CD14-positive monocyte (primary cell): ENCODE measurements at places on chromosomes 2 and 18.

DNA sequence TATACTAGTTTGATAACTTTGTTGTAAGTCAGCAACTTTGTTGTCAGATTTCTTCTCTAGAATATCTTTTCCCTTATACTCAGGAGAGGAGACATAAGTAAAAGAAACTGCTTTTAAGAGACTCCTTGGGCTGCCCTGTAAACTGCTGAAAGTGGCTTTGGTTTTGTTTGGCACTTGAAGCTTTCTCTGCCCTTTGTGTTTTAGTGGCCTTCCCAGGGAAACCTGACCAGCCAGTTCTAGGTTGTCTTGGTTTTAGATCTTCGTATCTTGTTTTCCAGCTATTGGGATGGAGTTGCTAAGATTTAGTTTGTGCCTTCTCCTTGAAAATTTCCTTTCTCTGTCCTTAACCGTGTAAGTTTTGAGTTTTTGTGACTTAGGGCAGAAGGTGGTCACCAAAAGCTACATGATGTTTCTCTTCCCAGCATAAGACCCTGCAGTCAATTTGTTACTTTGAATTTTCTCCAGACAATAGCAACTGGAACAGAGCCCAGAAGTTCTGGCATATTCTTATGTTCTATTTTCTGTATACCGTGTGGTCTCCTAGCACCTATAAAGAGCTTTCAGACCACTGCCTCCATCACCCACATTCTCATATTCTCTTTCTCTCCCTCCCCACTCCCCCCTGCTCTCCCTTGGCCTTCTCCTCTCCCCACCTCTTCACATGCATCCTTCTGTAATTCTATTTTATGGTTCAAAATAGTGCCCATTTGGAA lies 81.1 kb downstream of the BOLA3 start:
- no peak for DNase-seq

GRCh38 chr2:45836740-45837139 lies 185.3 kb downstream of the PRKCE start:
- DNase-seq, result peak; percentile 60

DNA sequence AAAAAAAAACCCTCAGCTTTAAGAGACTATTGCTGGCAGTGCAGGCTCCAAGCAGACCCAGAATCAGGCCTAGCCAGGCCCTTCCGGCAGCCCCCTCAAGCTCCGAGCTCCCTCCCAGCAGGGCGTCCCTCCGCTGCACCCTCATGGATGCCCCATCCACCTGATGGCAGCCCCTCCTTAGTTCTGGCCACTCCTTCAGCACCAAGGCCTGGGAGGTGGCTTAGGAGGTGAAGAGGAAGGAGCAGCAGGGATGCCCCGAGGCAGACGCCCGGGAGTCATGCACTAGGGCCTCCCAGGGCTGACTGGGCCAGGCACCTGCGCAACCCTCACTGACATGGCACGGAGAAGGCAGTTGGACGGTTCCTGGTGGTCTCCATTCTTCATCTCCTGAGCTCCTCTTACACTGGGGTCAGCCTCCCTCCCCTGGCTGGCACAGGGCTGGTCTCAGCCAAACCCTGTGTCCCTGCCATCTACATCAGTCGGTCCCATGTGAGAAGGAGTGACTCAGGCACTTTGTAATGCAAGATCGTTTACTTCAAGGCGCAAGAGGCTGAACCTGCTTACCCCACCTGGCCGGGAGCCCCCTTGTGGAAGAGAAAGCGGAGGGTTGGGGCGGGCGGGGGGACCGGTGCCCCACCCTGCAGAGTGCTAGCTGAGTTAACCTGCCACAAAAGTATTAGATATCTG lies 53.5 kb upstream of the ID2 start:
- DNase-seq, result no peak

DNA sequence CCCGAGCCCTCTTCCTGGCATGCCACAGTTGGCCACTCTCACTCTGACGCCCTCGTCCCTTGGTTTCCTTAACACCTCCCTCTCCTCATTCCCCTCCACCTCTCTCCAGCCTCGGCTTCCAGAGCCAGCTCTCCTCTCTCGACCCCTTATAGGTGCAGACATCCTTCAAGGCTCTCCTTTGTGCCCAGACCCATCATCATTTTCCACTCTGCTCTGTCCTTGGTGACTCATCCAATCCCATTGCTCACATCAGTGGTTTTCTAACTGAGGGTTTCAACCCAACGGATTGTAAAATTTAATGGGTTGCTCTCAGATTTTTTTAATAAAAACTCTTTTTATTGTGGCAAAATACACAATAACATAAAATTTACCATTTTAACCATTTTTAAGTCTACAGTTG lies 6.2 kb downstream of the ST8SIA5 start:
- no peak for DNase-seq

- no peak for DNase-seq
Observed at GRCh38 chr2:44005846-44006245, 10.1 kb upstream of the LRPPRC start.

DNA sequence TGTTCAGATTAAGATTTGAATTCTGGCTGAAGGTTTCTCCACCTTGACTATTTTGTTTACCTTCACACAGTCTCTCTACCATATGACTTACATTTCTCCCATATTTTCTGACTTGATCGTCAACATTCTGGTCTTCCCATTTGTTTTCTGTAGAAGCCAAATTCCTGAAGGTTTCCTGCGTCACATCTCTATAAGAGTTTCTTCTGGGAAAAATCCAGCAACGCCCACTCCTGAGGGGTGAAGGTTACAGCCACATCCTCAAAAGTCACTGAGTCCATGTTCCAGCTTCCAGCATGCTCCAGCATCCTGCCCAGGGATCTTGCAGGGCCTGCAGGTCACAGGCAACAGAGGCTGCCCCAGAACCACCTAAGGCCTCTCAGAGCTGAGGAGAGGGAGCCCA lies 47.5 kb downstream of the NBEAL1 start:
- no peak for DNase-seq

GRCh38 chr2:19208479-19209199 lies 149.8 kb downstream of the OSR1 start:
- no peak for DNase-seq

GRCh38 chr18:37873416-37873815 lies 307.8 kb upstream of the CELF4 start:
- no peak for DNase-seq

DNA sequence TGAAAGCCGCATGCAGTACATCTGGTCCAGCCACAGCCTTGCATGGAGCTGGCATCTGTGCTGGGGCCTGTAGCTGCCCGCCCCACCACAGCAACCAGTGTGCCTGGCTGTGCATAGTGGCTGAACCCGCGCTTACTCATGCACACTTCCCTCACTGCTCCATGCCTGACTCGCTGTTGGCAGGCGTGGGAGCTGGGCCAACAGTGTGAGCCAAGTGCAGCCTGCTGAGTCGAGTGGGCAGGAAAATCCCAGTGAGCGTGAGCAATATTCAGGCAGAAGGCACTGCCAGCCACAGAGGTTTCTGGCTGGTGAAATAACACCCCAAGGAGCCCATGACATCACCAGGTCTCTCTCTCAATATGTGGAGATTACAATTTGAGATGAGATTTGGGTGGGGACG lies 1674.1 kb upstream of the TMEFF2 start:
- DNase-seq, result no peak

GRCh38 chr2:174450021-174450816 lies 36.6 kb downstream of the GPR155 start:
- no peak for DNase-seq

- no peak for DNase-seq
Observed at GRCh38 chr2:224086226-224086914, 47.3 kb upstream of the SERPINE2 start.

GRCh38 chr2:220847006-220847405 lies 725.1 kb downstream of the EPHA4 start:
- DNase-seq, result no peak

GRCh38 chr2:71102981-71103681 lies 26.9 kb downstream of the MCEE start:
- no peak for DNase-seq

GRCh38 chr2:98037206-98037605 lies 41.5 kb upstream of the TMEM131 start:
- no peak for DNase-seq

GRCh38 chr2:241505781-241506201 lies 2.6 kb downstream of the STK25 start:
- DNase-seq, result no peak

- no peak for DNase-seq
Observed at GRCh38 chr2:19577723-19578122, 219.3 kb upstream of the OSR1 start.

DNA sequence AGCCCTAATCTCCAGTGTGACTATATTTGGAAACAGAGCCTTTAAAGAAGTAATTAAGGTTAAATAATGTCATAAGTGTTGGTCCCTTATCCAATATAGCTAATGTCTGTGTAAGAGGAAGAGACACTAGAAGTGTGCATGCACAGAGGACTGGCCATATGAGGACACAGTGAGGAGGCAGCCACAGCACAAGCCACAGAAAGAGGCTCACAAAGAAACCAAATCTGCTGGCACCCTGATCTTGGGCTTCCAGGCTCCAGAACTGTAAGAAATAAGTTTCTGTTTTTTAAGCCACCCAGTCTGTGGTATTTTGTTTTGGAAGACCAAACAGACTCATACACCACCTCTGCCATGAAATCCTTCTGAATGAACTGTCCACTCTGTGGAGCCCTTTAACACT lies 186.4 kb upstream of the SLC39A10 start:
- no peak for DNase-seq

DNA sequence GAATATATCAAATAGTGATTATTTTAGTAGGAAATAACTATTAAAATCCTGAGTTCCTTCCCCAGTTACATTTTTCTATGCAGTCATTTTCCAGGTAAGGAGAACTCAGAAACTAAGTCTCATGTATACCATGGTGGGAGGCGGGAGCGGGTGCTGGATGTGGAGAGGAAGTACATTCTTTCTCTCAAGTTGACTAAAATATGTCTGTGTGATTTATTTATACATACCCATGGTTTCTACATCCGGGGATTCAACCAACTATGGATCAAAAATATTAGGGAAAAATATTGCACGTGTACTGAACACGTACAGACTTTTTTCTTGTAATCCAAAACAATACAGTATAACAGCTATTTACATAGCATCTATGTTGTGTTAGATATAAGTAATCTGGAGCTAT lies 6.8 kb downstream of the ZCCHC2 start:
- DNase-seq, result no peak

GRCh38 chr2:16429002-16429401 lies 236.6 kb downstream of the CYRIA start:
- no peak for DNase-seq

- DNase-seq, result no peak
Observed at GRCh38 chr2:190742431-190742830, 93.5 kb downstream of the NAB1 start.

GRCh38 chr2:55961318-55961911 lies 37.8 kb upstream of the EFEMP1 start:
- DNase-seq, result peak; percentile 17

- no peak for DNase-seq
Observed at GRCh38 chr2:15242936-15243461, 318.1 kb downstream of the NBAS start.

DNA sequence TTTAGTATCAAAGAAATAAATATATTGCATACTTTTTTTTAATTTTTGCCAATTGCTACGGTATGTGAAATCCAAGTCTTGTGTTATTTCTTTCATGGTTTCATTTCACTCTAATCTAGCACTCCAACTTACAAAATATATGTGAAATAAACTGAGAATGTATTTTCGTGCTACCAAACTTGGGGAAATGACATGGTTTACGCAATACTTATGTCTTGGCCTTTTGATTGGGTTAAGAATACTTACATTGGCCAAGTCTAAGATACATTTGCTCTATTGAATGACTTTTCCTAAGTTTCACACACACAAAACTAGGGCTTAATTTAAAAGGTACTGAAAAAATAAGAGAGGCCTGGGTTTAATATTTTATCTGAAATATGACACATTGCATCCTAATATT lies 80.5 kb downstream of the VRK2 start:
- DNase-seq, result peak; percentile 8

- no peak for DNase-seq
Observed at GRCh38 chr2:219274361-219274921, 4.7 kb upstream of the DNAJB2 start.
